ENCODE measurements at places on chromosomes 12 and 14.
A peak's percentile ranks its signal among the peaks of the same experiment; 100 is the strongest.

GRCh38 chr14:38496092-38496491 is 240.2 kb upstream of the CLEC14A start:
- no peak for DNase-seq

- DNase-seq, result no peak
Measured at GRCh38 chr12:5013266-5013730, 30.4 kb upstream of the KCNA5 start.

DNA sequence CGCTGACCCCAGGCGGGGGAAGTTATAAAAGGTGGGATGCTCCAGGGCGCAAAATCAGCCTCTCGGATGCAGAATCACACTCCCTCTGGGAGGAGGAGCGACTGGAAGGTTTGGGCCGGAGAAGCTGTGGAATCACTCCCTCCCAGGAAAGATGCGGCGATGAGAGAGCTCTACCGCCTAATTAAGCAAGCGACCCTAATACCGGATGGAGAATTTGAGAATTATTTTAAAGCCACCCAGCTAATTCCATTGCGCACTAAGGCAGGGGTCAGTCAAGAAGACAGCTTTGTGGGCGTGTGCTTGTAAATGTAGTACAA is 1.9 kb downstream of the COL2A1 start:
- no peak for DNase-seq

- DNase-seq, result no peak
Measured at GRCh38 chr12:85138833-85139232, 102.7 kb downstream of the LRRIQ1 start.

DNA sequence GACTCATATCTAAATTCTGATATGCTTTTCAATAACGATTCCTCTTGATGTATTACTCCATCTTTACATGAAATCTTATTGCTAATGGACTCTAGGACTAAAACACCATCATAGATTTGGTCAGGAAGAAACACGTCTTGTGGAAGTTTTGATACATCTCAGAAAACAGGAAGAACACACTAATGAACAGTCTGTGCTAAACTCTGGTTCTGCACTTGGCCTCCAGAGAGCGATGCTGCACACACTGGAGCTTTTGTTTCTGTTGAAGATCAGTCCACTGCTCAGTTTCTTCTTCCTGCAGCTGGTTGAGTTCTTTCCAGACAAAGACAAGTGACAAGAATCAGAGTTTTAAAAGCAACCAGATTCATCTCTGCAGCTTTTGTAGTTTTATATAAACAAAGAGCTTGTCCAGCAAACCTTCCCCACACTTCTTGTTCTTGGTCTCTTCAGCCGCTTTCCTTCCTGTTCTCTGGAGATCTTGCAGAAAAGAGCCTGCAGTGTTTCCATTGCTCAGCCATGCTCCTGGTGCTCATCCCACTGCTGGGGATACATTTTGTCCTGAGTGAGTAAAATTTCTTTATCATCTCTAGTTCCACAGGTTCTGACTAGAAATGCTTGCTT is 229.1 kb upstream of the OR4E1 start:
- DNase-seq, result no peak

- no peak for DNase-seq
Measured at GRCh38 chr12:81819991-81820633, 61.0 kb upstream of the PPFIA2 start.

- DNase-seq, result no peak
Measured at GRCh38 chr12:118206107-118206412, 70.1 kb downstream of the PEBP1 start.

DNA sequence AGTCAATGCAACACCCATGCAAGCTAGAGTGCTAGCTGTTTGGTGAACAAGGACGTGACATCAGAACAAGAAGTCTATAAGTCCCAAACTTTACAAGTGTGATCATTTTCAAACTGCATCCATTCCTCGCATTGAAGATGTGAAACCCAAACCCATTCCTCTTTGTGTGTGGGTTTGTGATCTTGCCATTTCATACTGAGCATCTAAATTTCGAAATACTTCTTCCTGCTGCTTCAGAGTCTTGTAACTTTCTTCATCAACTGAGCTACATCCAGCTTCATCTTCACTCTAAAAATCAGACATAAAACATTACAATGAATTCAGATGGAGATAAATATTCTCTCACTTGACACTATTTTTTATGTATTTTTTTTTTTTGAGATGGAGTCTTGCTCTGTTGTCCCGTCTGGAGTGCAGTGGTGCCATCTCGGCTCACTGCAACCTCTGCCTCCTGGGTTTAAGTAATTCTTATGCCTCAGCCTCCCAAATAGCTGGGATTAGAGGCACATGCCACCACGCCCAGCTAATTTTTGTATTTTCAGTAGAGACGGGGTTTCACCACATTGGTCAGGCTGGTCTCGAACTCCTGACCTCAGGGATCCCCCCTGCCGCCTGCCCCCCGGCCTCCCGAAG is 4.8 kb upstream of the ZCCHC8 start:
- DNase-seq, result no peak

GRCh38 chr14:38224338-38224737 is 16.6 kb downstream of the SSTR1 start:
- DNase-seq, result no peak

DNA sequence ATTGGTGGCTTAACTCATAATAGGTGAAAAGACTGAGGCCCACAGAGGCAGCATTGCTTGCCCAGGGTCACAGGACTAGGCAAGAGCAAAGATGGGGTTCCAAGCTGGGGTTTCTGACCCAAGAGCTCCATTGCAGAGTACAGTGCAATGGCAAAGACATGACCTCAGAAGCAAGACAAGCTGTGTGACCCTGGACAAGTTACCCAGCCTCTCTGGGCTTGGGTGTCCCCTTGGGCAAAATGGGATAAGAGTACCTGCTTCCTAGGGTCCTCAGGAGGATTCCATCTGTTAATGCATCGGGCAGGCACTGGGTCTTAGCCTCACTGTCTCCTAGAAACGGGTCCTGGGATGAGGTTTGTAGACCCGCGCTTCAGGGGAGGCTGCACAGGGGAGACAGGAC is 111.6 kb upstream of the NCOR2 start:
- no peak for DNase-seq

DNA sequence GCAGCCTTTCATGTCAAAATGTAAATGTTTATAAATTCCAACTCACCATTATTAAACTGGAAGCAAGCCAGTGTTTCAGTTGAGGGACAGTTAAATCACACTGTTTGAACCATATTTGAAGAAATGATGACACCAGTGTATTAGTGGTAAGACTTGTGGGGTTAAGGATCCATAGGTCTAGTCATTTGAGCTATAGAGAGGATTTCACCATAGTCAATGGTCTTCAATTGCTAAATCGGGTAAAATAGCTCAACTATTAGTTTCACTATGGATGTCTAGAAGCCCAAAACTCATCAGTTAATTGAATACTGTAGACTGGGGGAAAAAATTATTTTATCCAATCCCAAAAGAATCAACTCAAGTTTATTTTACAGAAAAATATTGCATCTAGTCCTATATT is 659.1 kb downstream of the NRXN3 start:
- DNase-seq, result no peak

- no peak for DNase-seq
Measured at GRCh38 chr14:73764406-73765280, 50.5 kb upstream of the PNMA1 start.

DNA sequence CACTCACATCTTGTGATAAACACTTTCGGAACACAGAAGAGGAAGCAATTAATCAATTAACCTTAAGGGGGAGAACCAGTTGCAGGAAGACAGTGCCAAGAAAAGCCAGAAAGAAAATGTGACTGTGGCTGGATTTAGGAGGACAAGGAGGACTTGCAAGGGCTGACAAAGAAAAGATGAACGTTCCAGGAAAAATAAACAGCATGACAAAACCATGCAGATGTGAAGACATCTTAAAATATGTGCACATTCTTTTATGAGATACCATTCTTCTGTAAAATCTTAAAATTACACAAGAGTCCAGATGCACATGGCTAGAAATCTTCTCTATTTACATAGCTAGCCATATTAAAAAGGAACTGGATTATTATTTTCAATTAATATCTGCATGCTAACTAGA is 33.4 kb downstream of the KITLG start:
- no peak for DNase-seq

- no peak for DNase-seq
Measured at GRCh38 chr12:32379213-32379612, 20.1 kb upstream of the FGD4 start.

GRCh38 chr12:3803865-3804472 is 51.1 kb upstream of the CRACR2A start:
- peak; percentile 33 for DNase-seq

DNA sequence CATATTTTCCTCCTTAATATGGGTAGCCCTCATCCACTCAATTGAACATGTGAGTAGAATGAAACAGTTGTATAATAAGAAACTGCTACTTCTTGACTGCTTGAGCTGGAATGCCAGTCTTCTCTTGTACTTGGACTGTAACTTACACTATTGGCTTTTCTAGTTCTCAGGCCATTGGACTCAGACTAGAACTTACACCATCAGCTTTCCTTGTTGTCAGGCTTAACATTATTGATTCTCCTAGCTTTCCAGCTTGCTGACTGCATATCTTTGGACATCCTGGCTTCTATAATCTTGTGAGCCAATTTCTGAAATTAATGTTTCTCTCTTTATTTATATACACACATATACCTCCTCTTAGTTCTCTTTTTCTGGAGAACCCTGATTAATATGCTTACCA is 24.8 kb downstream of the CCDC91 start:
- DNase-seq, result no peak
